T-cell (primary cell): ENCODE measurements at places on chromosomes 5 and 9. TPM values are rescaled to one million over a fixed set of nuclear protein-coding genes. Genes with fewer than 3 reads are reported as not detected.

Gene CARTPT
- total RNA-seq: not detected

Gene LHFPL2
- total RNA-seq: 0.33 TPM

Gene SV2C
- total RNA-seq: not detected

Gene SHOC1
- total RNA-seq: not detected

Gene OLFML2A
- total RNA-seq: 0.07 TPM

Gene PTCD2
- 9.7 TPM for total RNA-seq

Gene ITK
- total RNA-seq: 310 TPM

Gene SEMA5A
- 1.5 TPM for total RNA-seq

Gene SLCO6A1
- not detected for total RNA-seq

Gene RASGRF2
- 53.0 TPM for total RNA-seq

Gene MLANA
- not detected for total RNA-seq

Gene PCDHGB3
- total RNA-seq: 0.20 TPM

Gene TTC16
- 6.1 TPM for total RNA-seq

Gene PCDHB10
- total RNA-seq: not detected

Gene FGF18
- total RNA-seq: 0.16 TPM

Gene SLC34A3
- total RNA-seq: not detected

Gene SLC23A1
- not detected for total RNA-seq

Gene STXBP1
- total RNA-seq: 18.2 TPM

Gene SLC34A1
- 0.16 TPM for total RNA-seq

Gene OXCT1
- total RNA-seq: 24.7 TPM

Gene ANKRD18B
- 2.6 TPM for total RNA-seq

Gene ZNF608
- total RNA-seq: 0.49 TPM

Gene SLC6A7
- not detected for total RNA-seq

Gene MRPS30
- 50.4 TPM for total RNA-seq

Gene PRUNE2
- total RNA-seq: 0.20 TPM

Gene DCP2
- 69.0 TPM for total RNA-seq
